ENCODE measurements at places on chromosomes 6 and 20.
A peak's percentile ranks its signal among the peaks of the same experiment; 100 is the strongest.

- DNase-seq, result no peak
Observed at GRCh38 chr20:42609618-42610017, 580.1 kb downstream of the PTPRT start.

- no peak for DNase-seq
Observed at GRCh38 chr6:20575704-20576451, 41.6 kb downstream of the CDKAL1 start.

- DNase-seq, result no peak
Observed at GRCh38 chr20:24117383-24117782, 128.8 kb upstream of the GGTLC1 start.

GRCh38 chr20:58891718-58892140 is 39.2 kb downstream of the GNAS start:
- DNase-seq, result peak; percentile 32

DNA sequence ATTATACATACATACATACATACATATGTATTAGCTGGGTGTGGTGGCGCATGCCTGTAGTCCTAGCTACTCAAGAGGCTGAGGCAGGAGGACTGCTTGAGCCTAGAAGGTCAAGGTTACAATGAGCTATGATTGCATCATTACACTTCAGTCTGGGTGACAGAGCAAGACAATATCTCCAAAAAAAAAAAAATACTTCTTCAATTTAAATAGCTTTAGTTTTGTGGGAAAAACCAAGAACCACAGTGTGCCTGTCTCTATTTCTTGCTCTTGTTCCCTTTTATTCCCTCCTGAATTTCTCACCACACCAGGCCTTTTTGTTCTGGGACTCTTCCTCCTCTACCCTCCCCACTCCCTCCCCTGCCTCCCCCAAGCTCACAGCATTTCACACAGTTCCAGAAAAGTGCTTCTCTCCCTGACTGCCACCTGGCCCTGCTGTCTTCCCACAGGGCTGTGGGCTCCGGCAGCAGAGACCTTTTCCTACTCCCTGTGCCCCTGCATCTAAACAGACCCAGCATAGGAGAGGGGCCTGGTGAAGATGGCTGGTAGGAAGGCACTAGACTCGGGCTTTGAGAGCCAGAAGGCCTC is 1.3 kb downstream of the C20orf203 start:
- no peak for DNase-seq

All from T-cell (primary cell).